Hypothalamus (tissue), 51 donors: ENCODE measurements at places on chromosomes 5 and 9.

- DNase-seq, result no peak
Measured at GRCh38 chr5:67142816-67143215, 53.8 kb downstream of the CD180 start.

DNA sequence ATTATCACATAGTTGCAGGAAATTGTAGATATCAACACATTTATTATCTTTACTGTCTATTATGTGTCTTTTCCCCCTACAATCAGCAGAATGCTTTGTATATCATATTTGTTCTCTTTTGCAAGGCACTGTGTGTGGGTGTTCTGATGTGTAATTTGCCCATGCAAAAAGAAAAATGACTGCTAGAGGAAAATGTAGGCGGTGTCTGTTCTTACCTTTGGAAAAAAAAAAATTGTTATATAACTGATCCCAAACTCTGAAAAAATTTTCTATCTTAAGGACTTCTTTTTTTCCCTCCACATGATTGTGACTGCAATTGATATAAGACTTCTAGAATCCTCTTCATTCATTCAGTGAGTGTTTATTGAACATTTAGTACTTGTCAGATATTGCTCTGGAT is 24.5 kb downstream of the MRPS30 start:
- no peak for DNase-seq

GRCh38 chr5:88675168-88675707 is 207.7 kb downstream of the MEF2C start:
- no peak for DNase-seq

- DNase-seq, result no peak
Measured at GRCh38 chr9:95830768-95831167, 44.7 kb upstream of the ERCC6L2 start.

- no peak for DNase-seq
Measured at GRCh38 chr5:174832025-174832424, 107.6 kb downstream of the MSX2 start.

GRCh38 chr9:98836206-98836605 is 28.7 kb downstream of the GALNT12 start:
- no peak for DNase-seq

- DNase-seq, result no peak
Measured at GRCh38 chr9:128910906-128911305, 9.9 kb upstream of the PHYHD1 start.

GRCh38 chr9:76323490-76323889 is 70.7 kb downstream of the RFK start:
- DNase-seq, result no peak

GRCh38 chr9:35774907-35775635 is 16.3 kb upstream of the NPR2 start:
- no peak for DNase-seq

GRCh38 chr9:129498451-129499384 is 122.2 kb downstream of the C9orf50 start:
- no peak for DNase-seq

GRCh38 chr5:131745703-131746102 is 51.1 kb downstream of the FNIP1 start:
- no peak for DNase-seq

DNA sequence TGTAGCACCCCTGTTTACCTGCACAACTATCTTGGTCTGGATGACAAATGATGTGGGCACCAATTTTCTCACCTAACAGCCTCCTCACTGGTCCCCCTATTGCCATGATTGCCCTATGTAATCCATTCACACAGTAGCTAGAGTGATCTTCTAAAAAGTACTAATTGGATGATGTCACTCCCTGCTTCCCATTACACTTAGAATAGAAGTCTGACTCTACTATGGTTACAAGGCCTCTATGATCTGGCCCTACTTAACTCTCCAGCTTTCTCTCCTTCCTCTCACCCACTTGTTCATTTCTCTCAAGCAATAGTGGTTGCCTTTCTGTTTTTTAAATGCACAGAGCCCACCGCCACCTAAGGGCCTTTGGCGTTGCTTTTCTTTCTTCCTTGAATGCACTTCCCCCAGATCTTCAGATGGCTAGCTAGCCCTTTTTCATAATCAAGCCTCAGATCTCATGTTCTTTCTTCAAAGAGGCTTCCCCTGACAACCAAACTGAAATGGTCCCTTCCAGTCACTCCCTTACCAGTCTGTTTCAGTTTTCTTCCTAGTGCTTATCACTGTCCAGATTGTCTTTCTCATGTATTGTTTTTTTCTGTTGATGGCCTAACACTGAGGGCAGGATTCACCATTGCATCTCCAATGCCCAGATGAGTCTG is 8.7 kb downstream of the IGIP start:
- no peak for DNase-seq

- DNase-seq, result no peak
Measured at GRCh38 chr9:85212887-85213286, 528.9 kb downstream of the AGTPBP1 start.

- no peak for DNase-seq
Measured at GRCh38 chr9:33959725-33960124, 89.0 kb downstream of the UBAP2 start.

GRCh38 chr5:28421141-28421540 is 1382.8 kb upstream of the CDH9 start:
- no peak for DNase-seq

- DNase-seq, result no peak
Measured at GRCh38 chr9:134422301-134423090, 96.2 kb downstream of the RXRA start.

DNA sequence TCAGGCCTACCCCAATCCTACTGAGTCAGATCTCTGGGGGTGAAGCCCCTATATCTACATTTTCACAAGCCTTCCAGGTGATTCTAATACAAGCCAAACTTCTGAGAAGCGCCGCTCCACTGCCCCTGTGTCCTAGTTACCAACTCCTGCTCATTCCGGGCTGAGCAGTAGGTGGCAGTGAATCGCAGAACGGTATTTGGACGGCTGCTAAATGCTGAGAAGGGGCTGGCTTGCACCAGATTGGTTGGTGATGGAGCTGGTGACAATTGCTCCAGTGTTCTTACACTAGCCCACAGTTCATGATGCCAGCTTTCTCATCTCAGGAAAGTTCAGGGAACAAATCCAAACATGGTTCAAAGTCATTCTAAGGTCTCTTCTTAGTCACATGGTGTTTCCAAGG is 31.1 kb upstream of the FGF1 start:
- DNase-seq, result peak; percentile 39

DNA sequence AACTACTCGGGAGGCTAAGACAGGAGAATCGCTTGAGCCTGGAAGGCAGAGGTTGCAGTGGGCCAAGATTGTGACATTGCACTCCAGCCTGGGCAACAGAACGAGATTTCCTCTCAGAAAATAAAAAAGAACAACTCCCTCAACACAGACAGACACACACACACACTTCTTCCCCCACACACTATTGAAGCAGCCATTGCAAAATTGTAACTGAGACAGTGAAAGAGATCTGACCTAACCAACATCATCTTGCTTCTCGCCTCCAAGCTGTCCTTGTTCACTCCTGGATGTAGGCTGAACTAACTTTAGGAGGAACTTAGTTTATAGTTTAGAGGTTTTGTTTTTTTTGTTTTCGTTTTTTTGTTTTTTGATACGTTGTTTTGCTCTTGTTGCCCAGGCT is 13.0 kb upstream of the PLIN2 start:
- no peak for DNase-seq

GRCh38 chr5:10301842-10302610 is 5.7 kb downstream of the CMBL start:
- no peak for DNase-seq

- no peak for DNase-seq
Measured at GRCh38 chr9:21110708-21111576, 30.7 kb downstream of the IFNW1 start.

DNA sequence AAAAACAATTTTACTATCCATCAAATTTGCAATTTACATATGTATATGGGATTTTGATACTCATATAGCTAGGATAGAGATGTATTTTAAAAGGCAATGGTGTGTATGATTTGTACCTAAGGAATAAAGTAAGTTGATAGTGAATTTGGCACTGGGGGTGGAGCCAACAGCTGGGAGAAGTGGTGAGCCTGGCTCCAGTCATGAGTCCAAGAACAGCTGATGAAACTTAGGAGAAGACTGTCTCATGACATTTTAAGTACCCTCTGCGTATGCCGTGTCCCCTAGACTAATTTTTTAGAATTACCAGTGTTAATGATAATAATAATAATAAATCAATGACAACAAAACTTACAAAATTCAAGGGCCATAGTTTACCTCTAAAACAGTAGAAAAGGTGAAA is 181.4 kb downstream of the ADCY2 start:
- no peak for DNase-seq

DNA sequence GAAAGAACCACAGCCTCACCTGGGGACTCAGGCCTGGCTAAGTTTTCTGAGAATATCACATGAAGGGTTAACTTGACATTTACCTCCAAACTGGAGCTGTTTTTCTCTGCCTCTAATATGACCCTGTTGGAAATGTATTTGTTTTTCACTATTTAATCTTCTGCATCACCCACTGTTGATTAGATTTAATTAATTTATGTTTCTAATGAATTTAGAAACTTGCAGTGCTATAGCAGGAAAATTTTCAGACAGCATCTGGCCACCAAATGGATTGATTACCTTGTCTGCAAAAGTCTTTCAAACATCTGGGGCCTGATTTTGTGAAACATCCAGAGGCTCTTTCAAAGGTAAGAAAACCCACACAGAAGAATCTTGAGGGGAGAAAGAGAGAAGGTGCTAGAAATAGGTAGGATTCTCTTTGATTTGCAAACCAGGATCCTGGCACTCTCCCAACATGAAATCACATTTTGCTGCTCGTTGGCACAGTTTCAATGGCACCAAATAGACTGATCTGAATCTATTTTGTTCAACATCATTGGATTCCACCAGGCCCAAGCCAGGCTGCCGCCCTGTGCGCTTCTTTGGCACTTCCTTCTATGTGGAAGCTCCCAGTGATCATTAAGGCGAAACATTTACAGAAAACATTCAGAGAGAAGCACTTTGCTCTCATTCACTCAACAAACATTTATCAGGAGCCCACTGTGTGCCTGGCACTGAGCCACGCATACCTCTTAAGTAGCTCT is 157.3 kb downstream of the PPP2R2B start:
- DNase-seq, result no peak

DNA sequence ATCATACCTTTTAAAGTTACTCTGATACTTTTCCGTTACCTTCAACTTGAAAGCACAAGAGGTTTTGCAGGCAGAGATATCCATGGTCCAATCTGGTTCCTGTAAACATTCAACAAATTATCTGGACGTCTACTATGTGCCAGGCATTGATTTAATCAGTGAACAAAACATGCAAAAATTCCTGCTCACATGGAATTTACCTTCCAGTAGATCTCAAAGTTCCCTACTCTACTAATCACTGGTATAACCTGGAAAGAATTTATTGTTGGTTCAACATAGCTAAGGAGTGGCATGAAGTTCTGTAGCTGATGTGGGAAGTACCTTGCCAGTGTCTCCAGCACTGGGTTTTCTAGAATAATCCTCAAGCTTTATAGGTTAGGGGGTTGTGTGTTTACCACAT is 9.8 kb downstream of the OCLN start:
- DNase-seq, result no peak

DNA sequence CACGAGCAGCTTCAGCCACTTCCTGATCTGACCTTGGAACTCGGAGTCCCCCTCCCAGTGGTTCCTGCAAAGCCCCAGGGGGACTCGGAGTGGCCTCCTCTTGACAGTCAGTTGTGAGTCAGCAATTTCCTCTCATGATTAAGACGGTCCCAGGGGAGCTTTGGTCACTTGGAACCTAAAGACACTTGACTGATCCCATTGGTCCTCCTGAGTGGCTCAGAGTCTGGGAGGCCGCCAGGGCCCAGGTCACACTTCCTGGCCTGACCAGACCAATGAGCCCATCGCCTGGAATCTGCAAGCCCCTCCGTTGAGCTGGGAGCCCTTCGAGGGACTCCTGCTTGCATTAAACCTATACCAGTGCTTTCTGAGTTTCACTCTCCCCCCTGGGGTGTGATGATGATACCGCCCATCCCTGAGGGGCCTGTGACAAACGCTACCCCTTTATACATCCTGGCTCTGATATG is 29.1 kb downstream of the TSPAN17 start:
- no peak for DNase-seq

DNA sequence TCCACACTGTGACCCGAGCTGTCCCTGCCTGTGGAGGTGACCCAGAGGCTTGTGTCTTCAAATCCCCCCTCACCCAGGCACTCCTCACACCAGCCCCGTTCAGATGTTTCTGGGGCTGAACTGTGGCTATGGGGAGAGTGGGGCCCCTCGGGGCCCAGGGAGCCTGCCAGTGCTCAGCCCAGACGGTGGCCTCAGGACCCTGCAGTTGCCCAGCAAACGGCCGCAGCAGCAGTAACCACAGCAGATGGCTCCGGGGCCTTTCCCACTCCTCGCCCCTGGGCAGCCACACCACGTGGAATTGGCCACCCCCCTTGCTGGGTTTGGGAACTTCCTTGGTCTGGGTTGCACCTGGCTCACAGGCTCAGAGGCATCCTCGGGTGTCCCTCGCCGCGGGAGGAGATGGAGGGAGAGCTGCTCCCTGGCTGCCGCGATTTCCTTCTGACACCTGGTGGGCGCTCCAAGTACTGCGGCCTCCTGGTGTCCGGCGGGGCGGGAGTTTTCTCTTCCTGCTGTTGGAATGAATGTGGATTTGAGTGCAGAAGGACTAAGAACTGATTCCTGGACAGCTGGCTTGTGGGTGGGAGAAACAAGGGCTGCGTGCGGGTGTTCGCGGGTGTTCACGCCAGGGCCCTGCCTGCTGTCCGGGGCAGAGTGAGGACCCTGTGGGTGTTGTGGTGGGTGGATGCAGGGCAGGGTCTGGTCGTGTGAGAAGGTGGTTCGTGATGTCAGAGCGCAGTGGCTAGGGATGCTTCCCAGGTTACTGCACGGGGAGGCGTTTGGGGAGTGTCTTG is 97.5 kb downstream of the COL5A1 start:
- peak; percentile 9 for DNase-seq

- DNase-seq, result peak; percentile 11
Measured at GRCh38 chr9:32524892-32525708, 896 bp downstream of the RIGI start.

- DNase-seq, result no peak
Measured at GRCh38 chr9:131011274-131012022, 2.5 kb downstream of the LAMC3 start.

- no peak for DNase-seq
Measured at GRCh38 chr5:151757233-151758140, 944 bp downstream of the ATOX1 start.

DNA sequence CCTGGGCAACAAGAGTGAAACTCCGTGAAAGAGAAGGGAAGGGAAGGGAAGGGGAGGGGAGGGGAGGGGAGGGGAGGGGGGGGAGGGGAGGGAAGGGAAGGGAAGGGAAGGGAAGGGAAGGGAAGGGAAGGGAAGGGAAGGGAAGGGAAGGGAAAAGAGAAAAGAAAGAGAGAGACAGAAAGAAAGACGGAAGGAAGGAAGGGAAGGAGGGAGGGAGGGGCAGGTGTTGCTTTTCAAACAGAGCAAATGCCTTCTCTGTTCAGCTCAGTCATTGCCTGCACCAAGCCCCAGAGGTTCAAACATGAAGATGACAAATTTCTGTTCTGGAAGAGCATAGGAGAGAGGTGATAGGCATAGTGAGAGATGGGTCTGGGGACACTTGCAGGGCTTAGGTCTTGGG is 330.0 kb downstream of the DRD1 start:
- DNase-seq, result no peak

DNA sequence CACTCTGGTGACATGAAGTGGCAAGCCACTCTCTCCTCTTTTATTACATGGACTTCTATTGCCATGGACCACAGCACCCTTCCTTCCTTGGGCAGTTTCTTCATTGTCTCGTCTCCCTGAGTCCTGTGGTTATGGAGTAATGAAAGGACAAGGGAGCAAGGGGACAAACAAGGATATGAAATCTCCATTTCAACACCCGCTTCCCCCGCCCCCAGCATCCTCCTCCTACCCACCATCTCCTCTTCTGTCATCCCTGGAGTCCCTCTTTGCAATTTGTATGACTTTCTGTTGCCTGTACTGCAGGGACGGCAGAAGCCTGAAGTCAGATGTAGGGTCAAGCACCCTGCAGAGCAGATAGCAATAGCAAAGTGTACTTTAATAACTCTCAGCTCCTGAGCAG is 300.7 kb upstream of the CLINT1 start:
- DNase-seq, result no peak
